ENCODE measurements at places on chromosomes 7 and 10.

DNA sequence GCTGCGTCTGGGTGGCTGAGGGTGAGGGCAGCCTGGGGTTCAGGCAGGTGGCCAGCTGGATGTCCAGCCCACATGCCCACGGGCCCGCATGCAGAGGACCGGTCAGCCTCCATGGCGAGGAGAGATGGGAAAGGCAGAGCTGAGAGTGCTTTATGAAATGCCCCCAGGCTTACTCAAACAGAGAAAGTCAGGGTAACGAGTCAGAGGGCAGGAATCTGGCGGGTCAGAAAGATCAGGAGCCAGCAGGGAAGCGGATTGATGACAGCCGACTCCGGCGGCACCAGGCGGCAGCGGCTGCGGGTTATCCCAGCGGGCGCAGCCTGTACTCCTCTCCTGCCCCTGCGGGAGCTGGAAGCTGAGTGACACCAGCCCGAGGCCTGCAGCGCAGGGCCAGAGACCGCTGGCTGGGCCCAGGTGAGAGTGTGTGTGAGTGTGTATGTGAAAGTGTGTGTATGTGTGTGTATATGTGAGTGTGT, 13.4 kb downstream of the SLC13A4 start:
- DNase-seq = no peak

DNA sequence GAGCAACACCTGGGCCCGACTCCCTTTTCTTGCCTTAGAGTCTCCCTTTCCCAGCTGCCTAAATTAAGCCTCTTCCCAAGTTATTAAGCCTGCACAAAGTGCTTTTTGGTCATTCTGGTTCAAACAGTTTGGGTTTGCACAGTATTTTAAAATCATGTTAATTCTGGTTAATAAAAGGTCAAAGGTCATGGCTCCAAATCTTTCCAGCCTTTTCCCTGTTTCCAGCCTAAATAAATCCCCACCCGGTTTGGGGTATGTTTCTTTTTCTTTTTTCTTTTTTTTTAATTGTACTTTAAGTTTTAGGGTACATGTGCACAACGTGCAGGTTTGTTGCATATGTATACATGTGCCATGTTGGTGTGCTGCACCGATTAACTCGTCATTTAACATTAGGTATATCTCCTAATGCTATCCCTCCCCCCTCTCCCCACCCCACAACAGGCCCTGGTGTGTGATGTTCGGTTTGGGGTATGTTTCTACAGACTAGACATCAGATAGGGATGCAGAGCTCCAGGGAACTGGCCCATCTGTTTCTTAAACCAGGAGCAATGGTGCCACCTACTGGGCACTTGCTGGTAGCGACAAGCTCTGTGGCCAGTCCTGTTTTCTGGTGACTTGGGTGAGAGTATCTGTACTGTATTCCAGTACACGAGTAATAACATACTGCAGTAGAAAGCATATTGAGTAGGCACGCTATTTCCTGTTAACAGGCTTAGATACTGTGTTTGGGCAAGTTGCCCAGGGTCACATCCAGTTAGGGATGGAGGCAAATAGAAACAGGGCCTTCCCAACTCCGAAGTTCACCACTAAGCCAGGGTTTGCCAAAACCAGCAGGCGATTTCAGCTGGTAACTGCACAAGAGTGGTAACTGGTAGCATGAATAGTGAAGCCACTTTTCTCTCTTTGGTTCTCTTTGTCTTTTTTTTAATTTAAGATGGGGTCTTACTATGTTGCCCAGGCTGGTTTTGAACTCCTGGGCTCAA, 60.6 kb upstream of the TRIM8 start:
- DNase-seq = peak; percentile 68

GRCh38 chr10:76035206-76036110, 604.0 kb downstream of the LRMDA start:
- no peak for DNase-seq

DNA sequence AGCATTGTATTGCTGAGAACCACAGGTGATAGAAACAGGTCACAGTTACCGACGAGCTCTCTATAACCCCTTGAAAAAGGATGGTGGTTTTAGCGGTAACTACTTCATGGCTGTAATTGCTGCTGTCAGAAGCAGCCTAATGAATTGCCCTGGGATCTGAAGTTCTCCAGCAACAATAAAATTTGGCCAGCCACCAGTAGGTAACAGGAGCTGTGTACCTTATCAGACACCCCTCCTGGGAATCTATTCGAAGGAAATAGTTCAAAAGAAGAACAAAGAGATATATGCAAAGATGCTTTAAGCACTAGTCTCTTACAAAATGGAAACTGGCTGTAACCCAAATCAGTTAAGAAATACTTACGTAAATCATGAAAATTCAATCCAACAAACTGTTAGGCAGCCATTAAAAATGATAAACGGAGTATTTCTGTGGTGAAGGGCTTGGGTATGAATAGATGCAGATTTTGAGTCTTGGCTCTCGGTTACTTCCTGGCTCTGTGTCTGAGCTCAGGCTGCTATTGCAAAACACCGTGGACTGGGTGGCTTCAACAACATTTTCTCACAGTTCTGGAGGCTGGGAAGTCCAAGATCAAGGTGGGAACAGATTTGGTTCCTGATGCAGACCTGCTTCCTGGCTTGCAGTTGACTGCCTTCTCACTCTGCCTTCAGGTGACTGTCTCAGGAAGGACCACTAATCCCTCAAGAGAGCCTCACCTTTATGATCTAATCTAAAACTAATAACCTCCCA, 1.6 kb downstream of the MSRB2 start:
- no peak for DNase-seq

DNA sequence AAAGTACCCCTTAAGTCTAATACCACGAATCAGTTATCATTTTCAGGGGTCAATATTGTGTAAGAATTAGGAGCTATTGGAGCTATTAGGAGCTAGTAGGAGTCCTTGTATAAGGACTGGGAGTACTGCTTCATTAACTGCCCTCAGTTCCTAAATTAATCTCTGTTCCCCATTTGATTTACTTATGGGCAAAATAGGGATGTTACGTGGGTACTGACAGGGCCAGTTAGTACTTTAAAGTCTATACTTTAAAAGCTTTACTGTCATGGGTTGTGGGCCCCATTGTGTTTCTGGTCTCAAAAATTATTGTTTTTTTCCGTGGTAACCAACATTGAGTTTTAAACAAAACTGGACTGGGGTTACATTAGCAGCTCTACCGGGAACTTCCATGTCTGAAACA, 60.3 kb downstream of the PRKAR2B start:
- no peak for DNase-seq

- no peak for DNase-seq
Observed at GRCh38 chr7:105297985-105298384, 90.7 kb downstream of the SRPK2 start.

DNA sequence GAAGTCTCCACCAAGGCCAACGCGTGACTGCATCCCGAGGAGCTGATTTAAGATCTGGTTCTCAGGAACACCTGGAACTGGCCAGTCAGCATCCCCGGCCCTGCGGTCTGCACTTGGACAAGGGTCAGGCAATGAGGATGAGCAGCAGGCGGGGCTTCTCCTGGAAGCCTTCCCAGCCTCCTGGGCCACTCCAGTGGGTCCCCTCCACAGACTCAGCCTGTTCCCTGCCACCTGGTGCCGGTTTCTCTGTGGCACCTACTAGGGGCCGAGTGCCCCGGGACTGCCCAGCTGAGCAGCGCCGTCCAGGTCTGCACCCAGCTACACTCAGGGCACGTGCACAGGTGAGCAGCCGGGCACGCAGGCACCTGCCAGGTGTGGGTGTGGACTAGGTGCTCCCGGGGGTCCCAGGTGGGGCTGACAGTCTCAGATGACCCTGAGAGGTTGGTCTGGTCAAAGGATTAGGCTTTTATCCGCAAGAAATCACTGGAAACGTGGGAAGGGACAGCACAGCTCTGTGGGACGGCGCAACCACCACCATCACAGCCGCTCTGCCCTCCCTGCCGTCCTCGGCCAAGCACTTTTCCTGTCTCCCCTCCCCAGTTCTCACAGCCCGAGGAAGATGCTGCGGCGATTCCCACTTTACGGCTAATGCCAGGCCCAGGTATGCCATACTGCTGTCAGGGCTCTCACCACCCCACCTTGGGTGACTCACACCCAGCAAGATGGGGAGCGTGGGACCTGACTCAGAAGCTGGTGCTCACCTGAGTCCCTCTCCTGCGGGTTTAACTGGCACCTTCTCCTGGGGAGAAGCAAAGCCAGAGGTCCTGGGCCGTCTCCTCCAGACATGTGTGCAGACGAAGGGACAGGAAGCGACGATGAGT, 166.0 kb downstream of the RNF216 start:
- no peak for DNase-seq

- DNase-seq = no peak
Observed at GRCh38 chr7:36048141-36048901, 104.7 kb upstream of the EEPD1 start.

- no peak for DNase-seq
Observed at GRCh38 chr7:5397736-5398135, 25.9 kb downstream of the TNRC18 start.

GRCh38 chr10:29064680-29065079, 224.2 kb upstream of the LYZL1 start:
- DNase-seq = no peak

GRCh38 chr10:96651998-96652431, 65.2 kb upstream of the TM9SF3 start:
- peak; percentile 21 for DNase-seq

GRCh38 chr7:47571331-47572093, 10.4 kb downstream of the TNS3 start:
- no peak for DNase-seq

DNA sequence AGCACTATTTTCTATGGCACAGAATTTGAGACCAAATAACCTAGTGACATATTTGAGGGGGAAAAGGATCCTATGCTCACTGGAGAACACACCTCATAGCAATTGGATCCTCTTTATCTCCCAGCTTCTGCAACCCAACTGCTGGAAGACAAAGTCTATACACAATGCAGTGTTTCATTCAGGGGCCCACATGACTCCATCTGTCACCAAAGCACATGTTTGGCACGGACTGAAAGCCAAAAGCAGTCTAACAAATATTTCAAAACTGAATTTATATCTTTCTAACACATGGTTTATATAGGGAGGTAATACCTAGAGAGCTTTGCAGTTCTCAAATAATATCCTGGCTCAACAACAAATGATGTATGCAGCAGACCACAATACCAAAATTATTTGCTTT, 39.2 kb downstream of the ADAM12 start:
- no peak for DNase-seq

DNA sequence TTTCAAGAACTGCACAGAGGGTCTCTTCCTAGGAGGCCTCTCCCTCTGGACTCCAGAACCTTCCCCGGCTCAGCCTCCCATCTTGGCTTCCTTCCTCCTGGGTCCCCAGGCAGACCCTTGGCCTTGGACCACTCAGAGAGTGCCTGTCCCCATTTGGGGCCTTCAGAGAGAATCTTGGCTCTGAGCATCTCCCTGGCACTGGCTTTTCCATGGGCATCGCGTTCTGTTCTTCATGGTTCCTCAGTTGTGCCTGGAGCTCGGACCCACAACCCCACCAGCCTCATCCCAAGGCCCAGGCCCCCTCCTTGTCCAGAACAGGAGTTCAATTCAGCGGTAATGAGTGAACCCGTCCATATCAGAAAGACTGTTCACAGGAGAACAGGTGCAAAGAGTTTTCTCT, 73.4 kb downstream of the VIPR2 start:
- no peak for DNase-seq

GRCh38 chr7:2635810-2636701, 4.3 kb downstream of the TTYH3 start:
- DNase-seq = no peak

GRCh38 chr7:132703742-132704141, 127.5 kb upstream of the PLXNA4 start:
- DNase-seq = no peak

GRCh38 chr7:8387551-8388256, 45.7 kb upstream of the NXPH1 start:
- DNase-seq = no peak

DNA sequence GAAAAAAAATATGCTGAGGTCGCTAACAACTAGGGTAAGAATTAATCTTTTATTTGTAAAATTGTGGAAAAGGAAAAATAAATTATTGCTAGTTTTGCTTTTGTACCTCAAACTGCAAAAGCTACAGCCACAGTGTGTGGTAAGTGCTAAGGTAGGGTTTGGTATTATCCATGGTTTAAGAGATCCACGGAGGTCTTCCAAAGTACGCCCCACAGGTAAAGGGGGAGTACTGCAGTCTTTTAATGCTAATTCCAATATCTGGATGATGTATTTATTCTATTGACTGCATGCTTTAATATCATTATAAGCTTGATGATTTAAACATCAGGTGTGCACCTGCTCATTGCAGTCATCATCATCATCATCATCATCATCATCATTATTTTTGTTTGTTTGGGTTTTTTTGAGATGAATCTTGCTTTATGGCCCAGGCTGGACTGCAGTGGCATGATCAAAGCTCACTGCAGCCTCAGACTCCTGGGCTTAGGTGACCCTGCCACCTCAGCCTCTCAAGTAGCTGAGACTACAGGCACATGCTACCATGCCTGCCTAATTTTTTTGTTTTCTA, 38.4 kb upstream of the BMS1 start:
- no peak for DNase-seq

DNA sequence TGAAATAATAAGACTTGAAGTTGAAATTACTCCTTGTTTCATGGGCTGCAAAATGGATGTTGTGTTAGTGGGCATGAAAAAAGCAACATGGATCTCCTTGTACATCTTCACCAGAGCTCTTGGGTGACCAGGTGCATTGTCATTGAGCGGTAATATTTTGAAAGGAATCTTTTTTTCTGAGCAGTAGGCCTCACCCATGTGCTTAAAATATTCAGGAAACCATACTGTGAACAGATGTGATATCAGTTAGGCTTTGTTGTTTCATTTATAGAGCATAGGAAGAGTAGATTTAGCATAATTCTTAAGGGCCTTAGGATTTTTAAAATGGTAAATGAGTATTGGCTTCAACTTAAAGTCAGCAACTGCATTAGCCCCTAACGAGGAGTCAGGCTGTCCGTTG, 15.3 kb downstream of the STAG3 start:
- DNase-seq = no peak

DNA sequence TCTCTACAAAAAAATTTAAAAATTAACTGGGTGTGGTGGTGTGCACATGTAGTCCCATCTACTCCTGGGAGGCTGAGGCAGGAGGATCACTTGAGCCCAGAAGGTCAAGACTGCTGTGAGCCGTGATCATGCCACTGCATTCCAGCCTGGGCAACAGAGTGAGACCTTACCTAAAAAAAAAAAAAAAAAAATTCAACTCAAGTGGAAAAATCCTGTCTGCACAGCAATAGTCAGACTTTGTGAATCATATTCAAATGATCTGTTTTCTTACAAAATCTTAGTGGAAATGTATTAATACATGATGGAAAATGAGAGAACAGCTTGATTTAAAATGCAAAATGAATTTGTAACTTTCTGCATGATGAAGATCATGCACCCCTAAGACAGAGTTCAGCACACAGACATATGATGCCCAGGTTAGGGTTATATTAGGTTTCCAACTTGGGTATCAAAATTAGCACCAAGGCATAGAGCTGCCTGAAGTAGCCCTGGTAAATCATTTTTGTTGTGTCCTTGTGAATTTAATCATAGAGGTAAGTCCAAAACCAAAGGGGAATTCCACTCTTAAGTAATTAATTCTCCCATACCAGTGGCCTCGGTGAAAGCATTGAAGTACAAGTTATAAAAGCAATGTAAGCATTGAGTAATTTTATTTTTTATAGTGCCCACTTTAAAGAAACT, 93.8 kb downstream of the ADD3 start:
- no peak for DNase-seq

- no peak for DNase-seq
Observed at GRCh38 chr7:139727151-139727705, 50.6 kb downstream of the HIPK2 start.

- no peak for DNase-seq
Observed at GRCh38 chr10:22370320-22370719, 25.0 kb downstream of the SPAG6 start.

- no peak for DNase-seq
Observed at GRCh38 chr7:47104206-47104549, 477.7 kb downstream of the TNS3 start.
